Fibroblast of the conjunctiva (primary cell): ENCODE measurements at places on chromosomes 16 and 17.

DNA sequence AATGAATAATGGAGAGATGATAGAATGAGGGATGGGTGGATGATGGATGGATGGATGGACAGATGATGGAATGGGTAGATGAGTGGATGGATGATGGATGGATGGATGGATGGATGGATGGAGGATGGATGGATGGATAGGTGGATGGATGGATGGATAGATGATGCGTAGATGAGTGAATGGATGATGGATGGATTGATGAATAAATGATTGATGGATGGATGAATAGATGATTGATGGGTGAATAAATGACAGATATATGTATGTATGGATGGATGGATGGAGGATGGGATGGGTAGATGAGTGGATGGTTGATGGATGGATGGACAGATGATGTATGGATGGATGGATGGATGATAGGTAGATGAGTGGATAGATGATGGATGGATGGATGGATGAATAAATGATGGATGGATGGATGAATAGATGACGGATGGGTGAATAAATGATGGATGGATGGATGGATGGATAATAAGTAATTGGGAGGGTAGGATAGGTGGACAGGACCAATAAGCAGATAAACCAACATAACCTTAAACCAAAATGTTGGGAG, 7.9 kb downstream of the TRPV3 start:
- no peak for DNase-seq

DNA sequence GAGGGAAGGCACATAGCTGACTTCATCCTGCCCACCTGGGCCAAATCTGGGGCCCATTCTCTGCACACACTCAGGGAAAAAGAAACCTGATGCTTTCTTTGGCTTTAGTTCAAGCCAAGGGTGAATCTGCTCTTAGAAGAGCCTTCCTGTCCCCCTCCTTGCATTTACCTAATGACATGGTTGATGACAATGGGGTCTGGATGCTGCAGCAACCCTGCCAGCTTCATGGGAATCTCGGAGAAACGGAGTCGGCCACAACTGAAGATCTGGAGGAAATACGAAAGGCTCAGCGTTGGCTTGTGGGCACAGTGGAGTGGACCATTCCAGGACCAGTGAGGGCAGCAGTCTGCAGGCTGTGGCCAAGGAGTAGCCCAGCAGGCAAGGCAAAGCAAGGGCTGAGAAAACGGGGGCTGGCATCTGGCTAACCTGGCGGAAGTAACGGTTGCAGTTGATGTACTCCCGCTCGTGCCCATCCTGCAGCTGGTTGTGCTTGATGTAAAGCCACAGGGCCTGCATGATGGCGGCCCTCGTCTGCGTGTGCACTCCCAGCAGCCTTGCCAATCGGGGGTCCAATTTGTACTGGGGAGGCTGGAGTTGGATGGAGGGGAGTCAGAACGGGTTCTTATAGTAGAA, 6.4 kb upstream of the FTSJ3 start:
- DNase-seq, result no peak

DNA sequence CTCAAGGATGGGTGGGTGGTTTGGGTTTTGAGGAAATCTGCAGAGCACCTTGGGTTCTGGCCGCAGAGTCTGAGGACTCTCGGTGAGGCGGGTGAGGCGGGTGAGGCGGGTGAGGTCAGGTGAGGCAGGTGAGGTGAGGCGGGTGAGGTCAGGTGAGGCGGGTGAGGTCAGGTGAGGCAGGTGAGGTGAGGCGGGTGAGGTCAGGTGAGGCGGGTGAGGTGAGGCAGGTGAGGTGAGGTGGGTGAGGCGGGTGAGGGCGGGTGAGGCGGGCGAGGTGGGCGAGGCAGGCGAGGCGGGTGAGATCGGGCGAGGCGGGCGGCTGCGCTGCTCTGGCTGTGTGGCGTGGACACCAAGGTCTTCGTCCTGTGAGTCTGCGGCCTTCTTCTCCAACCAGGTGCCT, 24.1 kb upstream of the RPL13 start:
- no peak for DNase-seq

GRCh38 chr16:15032547-15033308, 23.1 kb downstream of the NTAN1 start:
- no peak for DNase-seq

- no peak for DNase-seq
Measured at GRCh38 chr17:71757956-71758355, 362.9 kb upstream of the SOX9 start.

GRCh38 chr17:73365906-73366623, 54.3 kb upstream of the CDC42EP4 start:
- DNase-seq, result no peak

GRCh38 chr17:19805006-19805405, 56.9 kb upstream of the ALDH3A1 start:
- no peak for DNase-seq

- DNase-seq, result no peak
Measured at GRCh38 chr16:74936902-74937560, 47.9 kb downstream of the WDR59 start.

- DNase-seq, result no peak
Measured at GRCh38 chr16:8458481-8459046, 131.7 kb downstream of the TMEM114 start.
